Articular chondrocyte of knee joint (primary cell): ENCODE measurements at places on chromosomes 1 and 21. TPM values are rescaled to one million over a fixed set of nuclear protein-coding genes. Genes with fewer than 3 reads are reported as not detected.

The KRTAP21-2 gene
- total RNA-seq, result 1.3 TPM in 1 of 2 replicates, not detected in the other

The NTNG1 gene
- total RNA-seq, result 0.26 and 2.7 TPM in 2 replicates

The GBP1 gene
- 36.5 and 55.0 TPM in 2 replicates for total RNA-seq

The OR2T11 gene
- total RNA-seq, result not detected in 2 replicates

The PHF13 gene
- 12.8 and 15.9 TPM in 2 replicates for total RNA-seq

The KRTAP10-5 gene
- not detected in 2 replicates for total RNA-seq

The KRTAP10-7 gene
- not detected in 2 replicates for total RNA-seq

The NR0B2 gene
- total RNA-seq, result not detected in 2 replicates

The SLAMF9 gene
- 0.65 and 0.86 TPM in 2 replicates for total RNA-seq

The CSF3R gene
- total RNA-seq, result not detected in 2 replicates

The SELP gene
- total RNA-seq, result 0.39 and 0.65 TPM in 2 replicates

The GFI1 gene
- total RNA-seq, result under 0.01 TPM in 1 of 2 replicates, not detected in the other

The AZIN2 gene
- 2.1 and 5.1 TPM in 2 replicates for total RNA-seq

The TAL1 gene
- total RNA-seq, result 0.22 TPM in 1 of 2 replicates, not detected in the other

The PADI2 gene
- not detected in 2 replicates for total RNA-seq

The KCND3 gene
- total RNA-seq, result 4.4 and 11.8 TPM in 2 replicates

The UBL4B gene
- 0.13 and 0.32 TPM in 2 replicates for total RNA-seq

The NGF gene
- total RNA-seq, result 7.2 and 12.6 TPM in 2 replicates

The CFHR2 gene
- total RNA-seq, result not detected in 2 replicates

The OSCP1 gene
- 13.3 and 17.1 TPM in 2 replicates for total RNA-seq

The CCDC190 gene
- 0.32 TPM in 1 of 2 replicates, not detected in the other for total RNA-seq

The KLHDC7A gene
- not detected in 2 replicates for total RNA-seq

The LCE1A gene
- total RNA-seq, result not detected in 2 replicates

The ITLN2 gene
- not detected in 2 replicates for total RNA-seq

The SLC9A1 gene
- total RNA-seq, result 5.1 and 5.2 TPM in 2 replicates

The AIRE gene
- not detected in 2 replicates for total RNA-seq

The APOBEC4 gene
- total RNA-seq, result not detected in 2 replicates

The C1QTNF12 gene
- total RNA-seq, result 0.43 and 0.65 TPM in 2 replicates

The IQGAP3 gene
- total RNA-seq, result 17.2 and 19.9 TPM in 2 replicates

The ILDR2 gene
- under 0.01 and 0.11 TPM in 2 replicates for total RNA-seq

The RBP7 gene
- total RNA-seq, result 0.39 TPM in 1 of 2 replicates, not detected in the other

The LRRC3 gene
- total RNA-seq, result 0.22 and 0.26 TPM in 2 replicates

The MLLT11 gene
- 3.4 and 3.9 TPM in 2 replicates for total RNA-seq

The BCL10 gene
- total RNA-seq, result 39.9 and 50.0 TPM in 2 replicates

The ASCL5 gene
- not detected in 2 replicates for total RNA-seq
